ENCODE measurements at places on chromosomes 4 and X. TPM values are rescaled to one million over a fixed set of nuclear protein-coding genes. Genes with fewer than 3 reads are reported as not detected.
A peak's percentile ranks its signal among the peaks of the same experiment; 100 is the strongest.

GRCh38 chrX:106246511-106246910 is 78.4 kb downstream of the PWWP3B start:
- no peak for ATAC-seq

MAGEE2 gene
- total RNA-seq, result not detected

DNA sequence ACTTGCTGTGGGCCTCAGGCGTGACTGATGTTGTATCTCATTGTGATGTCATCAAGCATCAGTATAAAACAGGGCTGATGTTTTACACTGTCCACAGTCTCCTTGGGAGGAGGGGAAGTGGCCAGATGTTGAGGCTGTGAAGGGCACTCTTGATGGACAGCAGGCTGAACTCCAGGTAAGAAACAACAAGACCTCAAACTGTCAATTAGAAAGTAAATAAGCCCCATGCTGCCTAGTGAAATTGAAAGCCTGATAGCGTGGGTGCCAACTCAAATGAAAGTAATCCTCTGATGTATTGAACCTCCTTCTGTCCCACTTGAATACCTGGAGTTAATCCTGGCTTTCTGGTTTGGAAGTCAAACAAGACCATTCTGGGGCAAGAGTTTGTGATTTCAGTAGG is 19.7 kb downstream of the VSIG1 start:
- no peak for ATAC-seq

DNA sequence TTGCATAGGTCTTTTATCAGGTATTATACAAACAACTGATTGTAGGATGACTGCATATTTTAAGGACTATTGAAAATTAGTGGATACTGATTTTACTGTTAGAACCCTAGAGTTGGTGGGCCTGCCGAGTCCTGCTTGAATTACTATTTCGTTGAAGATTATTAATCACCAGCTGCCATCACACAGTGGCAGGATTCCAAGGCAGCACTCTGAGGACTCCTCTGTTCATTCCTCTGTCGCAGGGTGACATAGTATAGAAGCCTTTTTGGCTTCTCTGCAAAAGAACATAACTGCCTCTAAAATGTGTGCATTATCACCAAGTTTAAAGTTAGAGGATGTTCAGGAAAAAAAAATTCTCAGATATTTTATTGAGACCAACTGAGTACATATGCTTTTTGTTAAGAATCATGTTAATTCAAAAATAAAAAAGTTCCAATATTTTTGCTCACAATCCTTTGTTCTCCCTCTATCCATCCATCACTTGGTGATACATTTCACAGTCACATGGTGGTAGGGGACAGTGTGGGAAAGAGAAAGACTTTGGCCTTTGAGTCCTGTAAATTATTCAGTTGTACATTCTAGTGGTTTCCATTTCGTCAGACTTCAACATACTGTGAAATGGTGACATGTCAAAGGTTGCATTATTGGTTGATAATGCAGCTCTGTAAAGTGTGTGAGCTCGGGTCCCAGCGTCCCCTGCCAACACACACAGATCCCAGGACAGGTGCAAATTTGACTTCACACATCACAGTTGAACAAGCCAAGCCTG is 332.5 kb downstream of the GRID2 start:
- no peak for ATAC-seq

- ATAC-seq, result peak; percentile 78
These were observed 14.8 kb downstream of the PDK3 start for GRCh38 chrX:24479924-24480323.
